ENCODE measurements at places on chromosomes 2 and 18.
A peak's percentile ranks its signal among the peaks of the same experiment; 100 is the strongest.

- no peaks in the 10 kb centered on the region for H3K36me3 ChIP-seq
- no peak for DNase-seq
- H3K27me3 ChIP-seq = no peaks in the 10 kb centered on the region
- H3K4me3 ChIP-seq = peak overlapping the region; percentile 87
- peak overlapping the region; percentile 96 for H3K27ac ChIP-seq
Observed at GRCh38 chr2:48315896-48316194, 214.1 kb upstream of the STON1 start.

DNA sequence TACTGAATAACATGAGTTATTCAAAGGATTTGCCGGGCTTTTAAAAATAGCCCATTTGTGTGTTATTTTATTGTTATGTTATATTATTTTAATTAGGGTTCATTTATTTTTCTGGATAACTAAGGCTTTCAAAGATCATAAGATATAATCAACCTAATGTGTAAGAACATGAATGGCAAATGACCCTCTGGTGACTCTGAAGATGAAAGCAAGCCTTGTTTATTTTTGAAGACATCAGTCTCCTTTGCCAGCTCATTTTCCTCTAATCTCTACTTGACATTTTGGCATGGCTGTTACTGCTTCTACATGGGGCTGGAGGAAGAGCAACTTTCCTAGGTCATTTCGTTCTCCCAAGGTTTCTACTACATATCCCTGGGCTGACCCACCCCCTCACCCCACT lies 10.6 kb downstream of the FAP start:
- H3K4me1 ChIP-seq = peaks cover 26% of the 10 kb centered on the region
- no peak for DNase-seq
- no peaks in the 10 kb centered on the region for H3K27me3 ChIP-seq
- H3K36me3 ChIP-seq = no peaks in the 10 kb centered on the region
- H3K4me3 ChIP-seq = no peak overlapping the region

GRCh38 chr2:206558492-206558891 lies 83.8 kb upstream of the FAM237A start:
- H3K36me3 ChIP-seq = no peaks in the 10 kb centered on the region
- no peak overlapping the region for H3K4me3 ChIP-seq
- H3K27me3 ChIP-seq = no peaks in the 10 kb centered on the region
- peaks cover 7% of the 10 kb centered on the region for H3K4me1 ChIP-seq

DNA sequence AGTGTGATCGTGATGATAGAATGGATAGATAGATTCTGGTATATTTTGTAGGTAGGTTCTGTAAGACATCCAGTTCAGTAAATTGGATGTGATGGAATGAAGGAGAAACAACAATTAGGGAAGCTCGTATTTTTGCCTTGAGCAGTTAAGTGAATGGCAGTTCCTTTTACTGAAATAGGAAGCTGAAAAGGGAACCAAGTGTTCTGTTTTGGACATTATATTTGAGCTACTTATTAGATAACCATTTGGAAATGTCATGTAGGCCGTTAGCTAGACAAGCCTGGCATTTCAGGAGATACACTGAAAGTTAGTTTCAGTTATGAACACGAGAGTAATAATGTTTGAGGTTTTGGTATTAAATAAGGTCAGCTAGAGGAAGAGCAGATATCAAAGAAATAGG lies 41.5 kb downstream of the MARCHF7 start:
- H3K27ac ChIP-seq = no peak overlapping the region
- H3K27me3 ChIP-seq = no peaks in the 10 kb centered on the region

GRCh38 chr2:98828369-98828744 lies 97.4 kb upstream of the MGAT4A start:
- no peak overlapping the region for H3K4me3 ChIP-seq
- peaks cover 18% of the 10 kb centered on the region for H3K4me1 ChIP-seq

GRCh38 chr2:229800997-229801754 lies 86.8 kb upstream of the DNER start:
- DNase-seq = peak; percentile 4
- no peak overlapping the region for H3K27ac ChIP-seq
- H3K4me1 ChIP-seq = peaks cover 20% of the 10 kb centered on the region
- H3K36me3 ChIP-seq = peaks cover 5% of the 10 kb centered on the region
- H3K4me3 ChIP-seq = no peak overlapping the region

- no peaks in the 10 kb centered on the region for H3K36me3 ChIP-seq
- no peaks in the 10 kb centered on the region for H3K27me3 ChIP-seq
- no peak overlapping the region for H3K4me3 ChIP-seq
- H3K27ac ChIP-seq = no peak overlapping the region
Observed at GRCh38 chr18:56851774-56852173, 200.6 kb downstream of the WDR7 start.

- H3K4me1 ChIP-seq = no peaks in the 10 kb centered on the region
- DNase-seq = no peak
- H3K4me3 ChIP-seq = no peak overlapping the region
- no peaks in the 10 kb centered on the region for H3K36me3 ChIP-seq
- no peak overlapping the region for H3K27ac ChIP-seq
Observed at GRCh38 chr18:34094148-34094547, 130.6 kb downstream of the NOL4 start.

DNA sequence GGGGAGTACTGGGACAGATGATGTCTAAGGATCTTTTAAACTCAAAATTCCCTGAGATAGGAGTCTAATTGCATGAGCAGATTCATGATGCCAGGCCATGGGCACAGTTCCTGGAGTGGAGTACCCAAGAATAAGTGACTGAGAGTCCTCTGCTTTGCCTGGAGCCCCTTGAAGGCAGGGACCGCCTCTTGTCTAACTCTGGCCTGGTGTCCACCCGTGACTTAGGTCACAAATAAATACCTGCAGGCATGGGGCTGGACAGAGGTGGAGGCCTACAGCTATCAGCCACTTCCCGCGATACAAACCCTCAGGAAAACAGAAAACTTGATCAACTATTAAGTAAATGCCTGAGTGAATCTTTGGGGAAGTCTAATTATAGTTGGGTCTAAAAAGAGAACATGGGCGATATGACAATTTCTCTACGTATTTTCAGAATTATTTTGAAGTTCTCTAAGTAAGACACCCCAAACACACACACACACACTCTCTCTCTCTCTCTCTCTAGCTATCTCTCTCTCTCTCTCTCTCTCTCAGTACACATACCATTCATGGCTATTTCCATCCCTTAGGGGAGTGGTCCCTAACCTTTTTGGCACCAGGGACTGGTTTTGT lies 1.8 kb upstream of the WIPF1 start:
- peak overlapping the region; percentile 15 for H3K27ac ChIP-seq
- no peaks in the 10 kb centered on the region for H3K36me3 ChIP-seq

- DNase-seq = no peak
- peaks cover 3% of the 10 kb centered on the region for H3K4me1 ChIP-seq
- H3K4me3 ChIP-seq = peak overlapping the region; percentile 97
Observed at GRCh38 chr18:36298126-36298741, 721 bp downstream of the FHOD3 start.

DNA sequence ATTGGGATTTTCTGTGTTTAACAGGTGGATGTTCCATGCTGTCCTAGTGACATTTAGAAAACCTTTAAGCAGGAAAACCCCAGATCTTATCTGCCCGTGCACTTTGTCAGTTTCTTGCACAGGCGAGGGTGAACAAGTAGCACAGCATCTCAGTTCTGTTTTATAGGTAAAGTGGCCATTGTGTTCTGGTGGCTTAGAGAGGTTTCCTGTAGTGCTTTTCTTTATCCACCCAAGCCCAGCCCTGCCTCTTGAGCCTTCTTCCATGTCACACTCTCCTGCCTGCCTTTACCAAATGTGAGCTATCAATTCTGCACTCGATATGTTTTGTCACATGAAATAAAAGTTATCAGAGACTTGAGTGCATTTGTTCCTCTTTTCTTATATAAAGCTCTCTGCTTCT lies 135.3 kb upstream of the NOSTRIN start:
- H3K4me1 ChIP-seq = no peaks in the 10 kb centered on the region
- H3K4me3 ChIP-seq = no peak overlapping the region
- no peak for DNase-seq
- no peaks in the 10 kb centered on the region for H3K27me3 ChIP-seq

DNA sequence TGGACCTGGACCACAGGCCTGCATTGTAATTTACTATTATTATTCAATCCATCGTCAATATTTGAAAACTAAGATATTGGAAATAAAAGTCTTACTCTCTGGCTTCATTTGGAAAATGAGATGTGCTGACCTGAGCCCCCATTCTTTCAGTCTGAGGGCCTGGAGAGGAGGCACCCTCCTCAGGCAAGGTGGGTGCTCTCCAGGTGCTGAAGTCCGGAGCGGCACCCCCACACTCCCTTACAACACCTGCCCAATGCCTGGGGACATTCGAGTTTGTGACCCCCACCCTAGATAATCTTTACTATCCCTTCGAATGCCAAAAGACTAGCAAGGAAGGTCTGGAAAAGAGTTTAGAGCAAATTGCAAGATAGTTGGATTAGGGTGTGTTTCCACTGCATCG lies 133.3 kb downstream of the EN1 start:
- H3K27ac ChIP-seq = no peak overlapping the region
- H3K27me3 ChIP-seq = no peaks in the 10 kb centered on the region
- DNase-seq = no peak
- H3K4me3 ChIP-seq = no peak overlapping the region
- H3K36me3 ChIP-seq = no peaks in the 10 kb centered on the region

DNA sequence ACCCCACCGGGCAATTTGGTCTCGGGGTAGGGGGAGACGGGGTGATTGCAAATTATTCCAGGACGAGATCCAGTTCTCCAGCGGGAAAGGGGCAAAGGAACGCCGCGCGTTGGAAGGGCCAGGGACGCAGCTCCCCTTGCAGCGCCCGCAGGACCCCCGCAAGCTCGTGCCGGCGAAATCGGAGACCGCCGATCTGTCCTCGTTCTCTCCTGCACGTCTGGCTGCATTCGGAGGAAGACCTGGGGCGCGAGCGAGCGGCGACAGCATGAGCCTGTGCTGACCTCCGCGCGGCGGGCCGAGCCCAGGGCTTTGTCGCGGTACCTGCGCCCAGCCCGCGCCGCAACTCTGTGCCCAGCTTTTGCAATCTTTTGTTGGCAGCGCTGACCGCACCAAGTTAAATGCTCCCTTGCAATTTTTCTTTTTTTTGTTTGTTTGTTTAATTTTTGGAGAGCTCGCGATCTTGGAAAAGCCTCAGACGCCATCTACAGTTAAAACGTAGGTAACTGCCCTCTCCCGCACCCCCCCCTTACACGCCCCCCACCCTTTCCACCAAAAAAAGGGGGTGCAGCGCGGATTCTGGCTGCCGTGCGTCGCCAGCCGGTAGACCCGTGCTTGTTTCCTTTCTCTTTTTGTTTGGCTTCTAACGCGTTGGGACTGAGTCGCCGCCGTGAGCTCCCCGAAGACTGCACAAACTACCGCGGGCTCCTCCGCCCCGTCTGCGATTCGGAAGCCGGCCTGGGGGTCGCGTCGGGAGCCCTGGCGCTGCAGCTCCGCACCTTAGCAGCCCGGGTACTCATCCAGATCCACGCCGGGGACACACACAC lies 667 bp downstream of the TRIB2 start:
- no peak for DNase-seq
- H3K27me3 ChIP-seq = no peaks in the 10 kb centered on the region
- peaks cover 56% of the 10 kb centered on the region for H3K4me1 ChIP-seq
- H3K4me3 ChIP-seq = peak overlapping the region; percentile 92

DNA sequence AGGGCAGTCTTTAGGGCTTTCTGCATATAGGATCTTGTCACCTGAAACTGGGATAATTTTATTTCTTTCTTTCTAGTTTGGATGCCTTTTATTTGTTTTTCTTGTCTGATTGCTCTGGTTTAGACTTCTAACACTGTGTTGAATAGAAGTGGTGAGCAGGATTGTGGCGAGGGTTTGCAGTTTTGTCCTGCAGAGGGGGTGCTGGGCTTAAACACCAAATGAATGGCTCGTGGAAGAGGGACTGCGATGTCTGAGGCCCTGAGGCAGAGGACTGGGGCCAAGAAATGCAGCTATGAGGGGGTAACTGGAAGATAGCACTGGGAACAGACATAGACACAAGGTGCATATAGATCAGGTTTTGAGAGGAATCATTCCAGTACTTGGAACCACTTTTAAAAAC lies 20.5 kb downstream of the UBE2F start:
- no peak overlapping the region for H3K27ac ChIP-seq
- no peak for DNase-seq
- peaks cover 6% of the 10 kb centered on the region for H3K36me3 ChIP-seq
- no peak overlapping the region for H3K4me3 ChIP-seq
- H3K27me3 ChIP-seq = no peaks in the 10 kb centered on the region

DNA sequence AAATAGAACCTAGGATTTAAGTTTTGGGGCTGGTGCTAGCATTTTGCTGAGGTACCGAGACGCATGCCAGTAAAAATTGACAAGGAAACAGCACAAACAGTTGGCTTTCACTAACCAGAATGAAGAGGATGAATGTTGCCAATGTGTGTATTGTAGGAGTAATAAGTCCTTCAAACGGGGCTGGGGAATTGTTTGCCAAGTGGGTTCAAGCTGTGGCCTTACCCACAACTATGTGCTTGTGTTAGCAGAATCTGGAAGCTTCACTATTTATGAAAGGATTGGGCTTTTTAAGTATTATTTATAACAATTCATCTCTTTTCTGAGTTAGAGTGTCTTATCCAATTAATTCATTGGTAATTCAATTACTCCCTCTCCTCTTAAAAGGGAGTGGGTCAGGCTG lies 15.0 kb upstream of the KIF5C start:
- H3K4me3 ChIP-seq = no peak overlapping the region
- no peaks in the 10 kb centered on the region for H3K27me3 ChIP-seq
- DNase-seq = no peak

- no peak overlapping the region for H3K4me3 ChIP-seq
- H3K27me3 ChIP-seq = no peaks in the 10 kb centered on the region
- no peak overlapping the region for H3K27ac ChIP-seq
- H3K4me1 ChIP-seq = peaks cover 9% of the 10 kb centered on the region
- no peaks in the 10 kb centered on the region for H3K36me3 ChIP-seq
Observed at GRCh38 chr2:18977409-18977808, 381.0 kb downstream of the OSR1 start.

- no peak overlapping the region for H3K4me3 ChIP-seq
- H3K27ac ChIP-seq = no peak overlapping the region
- DNase-seq = no peak
- peaks cover 10% of the 10 kb centered on the region for H3K4me1 ChIP-seq
- H3K36me3 ChIP-seq = no peaks in the 10 kb centered on the region
- H3K27me3 ChIP-seq = no peaks in the 10 kb centered on the region
Observed at GRCh38 chr2:40507432-40507831, 55.5 kb upstream of the SLC8A1 start.

DNA sequence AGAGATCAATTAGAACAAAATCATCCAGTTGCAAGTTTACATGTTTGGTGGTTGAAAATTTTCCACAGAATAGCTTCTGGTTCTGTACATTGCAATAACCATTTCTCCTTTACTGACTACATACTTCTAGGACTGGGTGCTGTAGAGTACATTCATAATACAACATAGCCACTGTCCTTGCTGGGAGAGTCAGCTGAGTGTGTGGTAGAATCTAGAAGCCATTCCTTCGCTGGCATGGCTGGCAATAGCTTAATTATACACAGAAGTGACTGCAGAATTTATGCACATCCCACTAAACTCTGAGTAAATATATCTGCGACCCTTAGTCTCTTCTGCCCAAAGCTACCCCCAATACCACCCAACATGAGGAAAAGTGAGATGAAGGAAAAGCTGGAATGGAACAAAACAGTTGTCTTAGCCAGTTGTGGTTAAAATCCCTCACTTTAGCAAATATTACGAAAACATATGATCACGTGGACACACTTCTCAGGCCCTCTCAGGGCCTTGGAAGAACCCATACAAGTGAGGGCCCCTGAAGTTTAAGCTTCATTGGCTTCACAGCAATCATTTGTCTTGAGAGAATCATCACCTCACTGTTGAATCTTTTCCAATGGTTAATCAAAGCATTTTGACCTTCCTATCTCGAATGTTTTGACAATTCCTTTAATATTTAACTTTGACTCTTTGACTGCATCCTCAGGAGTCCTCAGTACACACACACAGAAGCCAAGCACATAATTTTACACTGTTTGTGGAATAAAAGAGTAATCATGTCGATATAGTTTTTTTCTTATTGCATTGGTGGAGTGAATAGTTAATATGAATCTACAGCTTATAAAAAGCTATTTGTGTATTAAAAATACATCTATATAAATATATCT lies 225.1 kb downstream of the ZNF385B start:
- no peaks in the 10 kb centered on the region for H3K27me3 ChIP-seq
- H3K27ac ChIP-seq = no peak overlapping the region
- H3K36me3 ChIP-seq = no peaks in the 10 kb centered on the region
- H3K4me3 ChIP-seq = no peak overlapping the region
